ENCODE measurements at places on chromosomes 6 and 20. TPM values are rescaled to one million over a fixed set of nuclear protein-coding genes. Genes with fewer than 3 reads are reported as not detected.

The OPRM1 gene
- not detected for total RNA-seq

DNA sequence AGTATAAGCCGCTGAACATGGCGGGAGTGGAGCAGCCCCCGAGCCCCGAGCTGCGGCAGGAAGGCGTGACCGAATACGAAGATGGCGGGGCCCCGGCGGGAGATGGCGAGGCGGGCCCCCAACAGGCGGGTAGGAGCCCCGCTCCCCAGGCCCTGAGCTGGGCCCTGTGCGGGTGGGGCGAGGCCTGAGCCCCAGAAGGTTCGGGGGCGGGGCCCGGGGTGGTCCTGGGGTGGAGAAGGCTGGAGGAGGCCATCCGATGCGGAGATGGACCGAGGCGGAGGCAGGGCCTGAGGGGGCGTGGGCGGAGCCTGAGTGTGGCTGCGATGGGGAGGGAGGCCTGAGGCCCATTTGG lies 7.1 kb downstream of the L3MBTL1 start:
- no peak for DNase-seq

DNA sequence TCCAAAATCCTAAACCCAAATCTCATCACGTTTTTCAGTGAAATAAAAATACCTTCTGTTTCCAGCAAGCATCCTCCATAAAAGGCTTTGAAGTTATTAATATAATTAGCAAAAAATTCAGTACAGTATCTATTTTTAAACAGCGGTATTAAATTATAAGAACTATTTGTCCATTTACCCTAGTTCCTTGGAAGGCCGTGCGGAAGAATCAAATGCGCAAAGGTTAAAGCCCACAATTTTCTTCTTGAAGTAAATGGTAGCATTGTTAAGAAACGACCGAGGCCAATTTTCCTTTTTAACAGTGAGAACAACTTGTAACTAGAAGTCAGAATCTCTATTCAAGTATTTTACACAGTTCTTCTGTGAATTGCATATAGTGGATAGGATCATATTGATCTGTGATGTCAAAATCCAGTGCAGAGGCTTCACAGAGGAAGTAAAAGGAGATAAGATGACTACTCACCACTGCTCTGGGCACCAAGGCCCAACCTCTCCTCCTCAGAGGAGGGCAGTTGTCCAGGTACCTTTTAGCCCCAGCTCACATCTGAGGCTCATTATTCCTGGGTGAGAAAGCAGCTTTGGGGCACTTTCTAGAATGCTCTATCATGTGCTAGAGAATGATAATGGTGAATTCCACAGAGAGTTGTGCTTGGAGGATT lies 36.3 kb downstream of the TNFAIP3 start:
- no peak for DNase-seq

- DNase-seq = no peak
These were observed 245.2 kb downstream of the TPBG start for GRCh38 chr6:82608781-82609180.

- DNase-seq = no peak
These were observed 32.4 kb upstream of the TIAM2 start for GRCh38 chr6:154962753-154963152.

GRCh38 chr6:145583753-145584152 lies 151.6 kb downstream of the EPM2A start:
- no peak for DNase-seq
